ENCODE measurements at places on chromosomes 4 and X.

- DNase-seq = no peak
Observed at GRCh38 chrX:145405012-145405411, 157.7 kb downstream of the SPANXN1 start.

GRCh38 chr4:19531906-19532848 lies 719.5 kb upstream of the SLIT2 start:
- no peak for DNase-seq

DNA sequence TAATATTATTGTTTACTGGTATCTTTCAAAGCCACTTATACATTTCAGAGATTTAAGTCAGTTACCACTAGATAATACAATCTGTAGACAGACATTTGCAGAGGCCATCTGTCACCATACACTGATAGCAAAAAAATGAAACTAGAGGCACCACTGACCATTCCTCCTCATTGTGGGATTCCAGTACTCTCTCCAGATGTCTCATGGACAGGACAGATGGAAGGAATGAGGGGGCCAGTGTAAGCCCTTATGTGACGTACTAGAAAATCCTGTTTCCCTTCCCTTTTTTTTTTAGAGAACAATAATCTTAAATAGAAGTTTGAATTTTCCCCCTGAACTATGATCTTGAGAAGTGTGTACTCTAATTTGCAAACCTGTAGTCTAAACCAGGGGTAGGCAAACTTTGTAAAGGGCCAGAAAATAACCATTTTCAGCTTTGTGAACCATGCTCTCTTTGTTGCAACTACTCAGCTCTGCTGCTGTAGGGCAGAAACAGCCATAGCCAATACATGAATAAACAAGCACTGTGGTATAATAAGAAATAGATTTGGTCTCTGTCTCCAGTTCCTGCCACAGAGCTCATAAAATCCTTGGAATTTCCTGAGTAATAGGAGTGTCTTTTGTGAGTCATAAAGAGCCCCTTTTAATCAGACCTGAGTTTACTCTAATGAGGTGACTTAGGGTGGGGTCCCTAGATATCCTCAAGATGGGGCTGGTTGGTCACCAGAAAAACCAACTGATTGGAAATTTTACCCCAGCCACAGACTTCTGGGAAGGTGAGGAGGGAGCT lies 90.4 kb downstream of the MOSPD2 start:
- no peak for DNase-seq

DNA sequence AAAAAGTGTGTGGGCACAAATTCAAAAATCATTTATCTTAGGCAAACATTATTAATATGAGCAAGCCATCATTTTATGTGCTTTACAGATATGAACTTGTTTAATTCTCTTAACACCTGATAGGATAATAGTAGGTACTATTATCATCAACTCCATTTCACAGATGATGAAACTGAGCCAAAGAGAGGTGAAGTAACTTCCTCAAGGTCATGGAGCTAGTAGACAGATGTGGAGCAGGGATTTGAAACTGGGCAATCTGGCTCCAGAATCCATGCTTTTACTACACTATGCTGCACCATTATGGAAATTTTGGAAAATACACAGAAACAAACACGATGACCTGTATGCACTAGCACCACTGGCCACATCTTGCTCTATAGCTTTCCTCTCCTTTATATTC lies 1.0 kb upstream of the PIN4 start:
- no peak for DNase-seq

DNA sequence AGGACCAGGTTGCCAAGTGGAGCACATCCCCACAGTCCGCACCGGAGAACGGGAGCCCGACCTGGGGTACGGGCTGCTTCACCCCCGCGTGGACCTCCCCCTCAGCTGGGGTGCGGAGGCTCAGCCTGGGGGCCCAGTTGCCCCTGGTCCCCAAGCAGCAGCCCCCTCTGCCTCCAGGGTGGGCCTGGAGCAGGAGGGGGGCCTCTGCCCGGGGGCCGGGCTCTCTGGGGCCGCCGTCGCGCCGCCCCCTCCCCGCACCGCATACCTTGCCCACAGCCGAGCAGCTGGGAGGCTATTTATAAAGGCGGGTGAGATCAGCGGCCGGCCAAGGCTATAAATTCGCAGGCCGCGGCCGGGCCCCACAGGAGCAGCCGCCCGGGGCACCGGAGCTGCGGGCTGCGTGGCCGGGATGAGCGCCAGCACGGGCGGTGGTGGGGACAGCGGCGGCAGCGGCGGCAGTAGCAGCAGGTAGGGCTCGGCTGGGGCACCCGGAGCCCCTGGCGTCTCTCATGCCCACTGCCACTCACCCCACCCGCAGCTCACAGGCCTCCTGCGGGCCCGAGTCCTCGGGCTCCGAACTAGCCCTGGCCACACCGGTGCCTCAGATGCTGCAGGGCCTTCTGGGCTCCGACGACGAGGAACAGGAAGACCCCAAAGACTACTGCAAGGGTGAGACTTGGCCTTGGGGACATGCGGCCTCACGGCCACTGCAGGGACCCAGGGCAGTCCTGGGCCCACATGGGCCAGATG lies at the start of gene SRPK3:
SRPK3 (plus strand) TSS at position 364 of the 750 bp plus-strand sequence; CDS start at position 410, 46 bp downstream.
- DNase-seq = no peak

DNA sequence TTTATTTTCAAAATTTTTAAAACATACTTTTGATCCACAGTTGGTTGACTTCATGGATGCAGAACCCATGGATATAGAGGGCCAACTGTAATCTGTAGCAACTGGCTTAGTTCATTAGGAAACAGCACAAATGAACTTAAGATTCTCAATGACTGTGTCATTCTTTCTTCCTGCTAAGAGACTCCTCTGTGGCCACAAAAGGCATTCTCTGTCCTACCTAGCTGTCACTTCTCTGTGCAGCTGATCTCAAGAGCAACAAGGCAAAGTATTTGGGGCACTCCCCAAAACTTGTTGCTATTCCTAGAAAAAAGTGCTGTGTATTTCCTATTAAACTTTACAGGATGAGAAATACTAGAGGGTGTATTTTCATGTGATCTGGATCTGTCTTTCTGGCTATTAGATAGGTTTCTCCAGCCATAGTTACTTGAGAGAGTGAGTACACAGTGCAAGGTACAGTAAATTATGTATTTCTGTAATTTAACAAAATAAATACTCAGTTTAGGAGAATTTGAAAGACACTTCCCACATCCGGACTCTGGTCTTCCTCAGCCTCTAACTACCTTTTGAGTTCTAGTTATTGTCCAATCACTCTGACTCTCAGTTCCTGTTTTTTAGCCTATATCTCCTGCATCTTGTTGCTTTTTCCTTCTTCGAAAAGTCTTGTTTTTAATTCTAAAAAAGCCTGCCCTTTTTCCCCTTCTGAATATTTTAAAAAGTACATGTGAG lies 21.8 kb downstream of the TLR2 start:
- DNase-seq = no peak

DNA sequence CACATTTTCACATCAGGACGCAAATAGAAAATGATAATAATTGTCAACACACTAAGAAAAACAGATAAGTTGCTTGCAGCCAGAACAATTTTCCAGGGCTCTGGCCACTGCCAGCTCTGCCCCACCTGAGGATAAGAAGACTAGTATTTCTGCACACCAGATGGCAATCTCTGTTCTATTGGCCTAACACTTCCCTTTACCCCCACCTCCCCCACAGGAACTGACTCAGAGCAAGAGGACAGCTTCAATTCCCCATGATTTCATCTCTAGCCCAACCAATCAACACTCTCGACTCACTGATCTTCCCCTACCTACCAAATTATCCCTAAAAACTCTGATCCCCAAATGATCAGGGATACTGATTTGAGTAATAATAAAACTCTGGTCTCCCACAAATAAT lies 164.0 kb downstream of the SMARCA1 start:
- DNase-seq = no peak

Data from stimulated activated CD8-positive, alpha-beta memory T cell treated with anti-CD3 and anti-CD28 coated beads, Interleukin-4, amount 100 ng/mL, for 1 hour (primary cell).